Panc1 (cell line): ENCODE measurements at places on chromosomes 3 and 15. TPM values are rescaled to one million over a fixed set of nuclear protein-coding genes. Genes with fewer than 3 reads are reported as not detected.

Gene KIF15
- total RNA-seq, result 12.2 TPM

Gene ZNF280D
- 21.5 TPM for total RNA-seq

Gene SLC9C1
- total RNA-seq, result not detected

Gene CHRFAM7A
- total RNA-seq, result 11.5 TPM

Gene FANCD2OS
- total RNA-seq, result not detected

Gene GHSR
- not detected for total RNA-seq

Gene CGNL1
- total RNA-seq, result 3.5 TPM

Gene LXN
- 301 TPM for total RNA-seq

Gene INSYN1
- total RNA-seq, result 2.6 TPM

Gene CD96
- not detected for total RNA-seq

Gene ARGFX
- not detected for total RNA-seq

Gene DGKG
- total RNA-seq, result 0.46 TPM

Gene TNNC1
- total RNA-seq, result 5.2 TPM

Gene TRIM59
- 27.9 TPM for total RNA-seq

Gene LACTB
- total RNA-seq, result 18.4 TPM

Gene SOX14
- not detected for total RNA-seq

Gene PLA2G4D
- not detected for total RNA-seq

Gene CPN2
- 0.08 TPM for total RNA-seq

Gene MUC20
- not detected for total RNA-seq

Gene ERICH6
- total RNA-seq, result 0.28 TPM

Gene MKRN2OS
- total RNA-seq, result not detected

Gene HIGD2B
- total RNA-seq, result 0.21 TPM

Gene WDR53
- 18.6 TPM for total RNA-seq

Gene TMCO5A
- total RNA-seq, result not detected

Gene HRG
- total RNA-seq, result not detected

Gene FAM81A
- total RNA-seq, result 7.3 TPM

Gene MAGEL2
- not detected for total RNA-seq

Gene SH2D7
- total RNA-seq, result not detected

Gene CCDC13
- total RNA-seq, result 0.82 TPM

Gene SI
- total RNA-seq, result not detected

Gene LDHAL6B
- total RNA-seq, result not detected

Gene NR2E3
- total RNA-seq, result 0.98 TPM

Gene ATP11B
- 108 TPM for total RNA-seq

Gene ZKSCAN7
- total RNA-seq, result not detected

Gene ZIC4
- total RNA-seq, result not detected

Gene TLR9
- not detected for total RNA-seq

Gene CADM2
- total RNA-seq, result 0.64 TPM

Gene RTP1
- total RNA-seq, result not detected
